Astrocyte of the spinal cord (primary cell): ENCODE measurements at places on chromosomes 3 and 15.
A peak's percentile ranks its signal among the peaks of the same experiment; 100 is the strongest.

- no peak for DNase-seq
Measured at GRCh38 chr15:97096303-97096835, 765.9 kb downstream of the NR2F2 start.

DNA sequence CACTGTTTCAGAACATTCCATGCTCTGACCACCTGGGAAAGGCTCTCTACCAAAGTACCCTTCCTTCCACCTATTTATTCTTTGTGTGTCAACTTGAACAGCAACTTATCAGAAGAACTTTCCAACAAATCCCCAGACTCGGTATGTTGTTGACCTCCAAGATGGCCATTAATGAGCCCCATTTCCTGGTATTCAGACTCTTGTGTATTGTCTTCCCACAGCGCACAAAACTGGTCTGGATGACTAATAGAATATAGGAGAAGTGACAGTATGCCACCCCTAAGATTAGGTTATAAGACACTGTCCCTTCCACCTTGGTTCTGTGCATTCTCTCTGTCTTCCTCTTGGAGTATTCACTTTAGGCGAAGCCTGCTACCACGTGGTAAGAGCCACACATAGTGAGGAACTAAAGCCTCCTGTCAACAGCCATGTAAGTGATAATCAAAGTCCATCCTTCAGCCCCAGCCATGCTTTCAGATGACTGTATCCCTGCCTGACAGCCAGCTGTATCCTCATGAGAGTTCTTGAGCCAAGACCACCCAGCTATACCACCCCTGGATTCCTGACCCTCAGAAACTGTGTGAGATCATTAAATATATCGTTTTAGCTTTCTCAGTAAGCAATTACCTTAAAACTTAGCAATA is 481.7 kb downstream of the MAGI1 start:
- DNase-seq = no peak

- peak; percentile 71 for DNase-seq
Measured at GRCh38 chr3:5275529-5275928, 88.0 kb downstream of the EDEM1 start.

- DNase-seq = peak; percentile 42
Measured at GRCh38 chr3:184005941-184006507, 11.7 kb downstream of the ABCC5 start.

DNA sequence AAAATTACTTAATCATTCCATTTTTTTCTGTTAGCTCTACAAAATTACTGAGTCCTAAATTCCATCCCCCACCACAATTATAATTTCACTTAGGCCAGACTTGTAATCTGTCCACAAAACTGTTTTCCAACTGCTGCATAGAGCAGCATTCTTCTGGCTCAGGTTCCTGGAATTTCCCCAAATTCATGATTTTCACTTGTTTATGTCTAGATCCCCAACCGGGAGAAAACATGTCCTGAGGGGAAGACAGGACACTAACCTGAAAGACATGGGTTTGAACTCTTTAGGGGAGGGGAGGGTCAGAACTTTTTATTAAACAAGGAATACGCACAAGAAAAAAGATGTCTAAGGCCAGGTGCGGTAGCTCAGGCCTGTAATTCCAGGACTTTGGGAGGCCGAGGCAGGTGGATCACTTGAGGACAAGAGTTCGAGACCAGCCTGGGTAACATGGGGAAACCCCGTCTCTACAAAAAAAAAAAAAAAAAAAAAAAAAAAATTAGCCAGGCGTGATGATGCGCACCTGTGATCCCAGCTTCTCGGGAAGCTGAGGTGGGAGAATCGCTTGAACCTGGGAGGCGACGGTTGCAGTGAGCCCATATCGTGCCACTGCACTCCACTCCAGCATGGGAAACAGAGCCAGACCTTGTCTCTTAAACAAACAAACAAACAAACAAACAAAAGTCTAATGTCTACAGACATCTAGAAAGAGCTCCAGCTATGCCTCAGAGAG is 1.5 kb downstream of the ETFA start:
- DNase-seq = no peak

DNA sequence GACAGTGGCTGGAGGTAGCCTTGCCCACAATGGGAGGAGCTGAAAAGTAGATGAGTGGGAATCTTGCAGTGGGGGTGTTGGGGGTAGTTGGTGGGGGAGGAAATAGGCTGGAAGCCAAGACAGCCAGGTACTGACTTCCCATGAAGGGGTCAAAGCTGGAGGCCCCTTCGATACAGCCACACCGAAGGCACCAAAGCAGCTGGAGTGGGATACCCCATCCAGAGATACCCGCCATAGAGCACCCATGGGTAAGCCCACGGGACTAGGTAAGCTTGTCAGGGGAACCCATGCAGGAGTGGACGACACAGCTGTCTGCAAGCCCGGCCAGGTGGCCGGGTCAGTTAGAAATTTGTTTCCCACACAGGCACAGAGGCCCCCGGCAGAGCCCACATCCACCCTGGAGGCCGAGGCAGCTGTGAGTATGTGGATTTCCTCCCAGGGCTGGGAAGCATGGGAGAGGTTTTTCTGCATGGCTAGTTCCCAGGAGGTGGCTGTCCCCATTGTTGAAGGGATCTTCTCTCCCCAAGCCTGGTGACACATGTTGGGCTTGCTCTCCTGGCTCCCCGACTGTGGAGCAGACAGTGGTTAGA is 28.6 kb downstream of the PRR23E start:
- DNase-seq = no peak

- DNase-seq = peak; percentile 47
Measured at GRCh38 chr15:29711531-29711930, 110.7 kb downstream of the TJP1 start.

DNA sequence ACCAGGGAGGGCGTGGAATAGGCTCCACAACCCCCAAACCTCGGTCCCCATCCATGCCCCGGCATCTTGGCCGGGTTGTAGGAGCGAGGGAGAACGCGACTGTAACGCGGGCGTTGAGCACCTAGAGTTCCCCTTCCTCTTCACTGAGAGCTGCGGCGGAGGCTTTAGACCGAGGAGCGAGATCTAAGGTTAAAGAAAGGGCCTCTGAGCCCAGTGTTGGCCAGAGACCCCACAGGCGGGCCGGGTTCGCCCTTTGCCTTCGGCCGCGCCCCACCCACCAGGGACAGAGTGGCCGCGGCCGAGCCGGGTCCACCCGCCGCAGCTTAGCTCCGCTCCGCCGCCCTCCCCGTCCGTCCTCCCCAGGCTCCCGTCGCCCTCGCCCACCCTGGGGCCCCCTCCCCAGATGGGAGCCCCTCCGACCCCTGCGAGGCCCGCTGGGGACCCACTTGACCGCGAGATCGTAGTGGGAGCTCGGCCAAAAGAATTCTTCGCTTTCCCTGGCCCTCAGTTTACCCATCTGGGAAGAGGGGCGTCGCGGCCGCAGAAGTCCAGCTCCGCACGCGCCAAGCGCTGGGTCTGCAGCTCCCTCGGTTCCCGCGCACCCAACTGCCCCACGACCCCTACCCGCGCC is 425 bp downstream of the ANPEP start:
- DNase-seq = no peak

GRCh38 chr3:186605561-186606545 is 7.0 kb upstream of the AHSG start:
- DNase-seq = no peak

GRCh38 chr15:51007131-51007666 is 87.5 kb downstream of the TNFAIP8L3 start:
- no peak for DNase-seq

GRCh38 chr3:37590328-37591079 is 271.2 kb upstream of the CTDSPL start:
- no peak for DNase-seq

GRCh38 chr3:5140230-5140621 is 18.1 kb downstream of the ARL8B start:
- DNase-seq = no peak

DNA sequence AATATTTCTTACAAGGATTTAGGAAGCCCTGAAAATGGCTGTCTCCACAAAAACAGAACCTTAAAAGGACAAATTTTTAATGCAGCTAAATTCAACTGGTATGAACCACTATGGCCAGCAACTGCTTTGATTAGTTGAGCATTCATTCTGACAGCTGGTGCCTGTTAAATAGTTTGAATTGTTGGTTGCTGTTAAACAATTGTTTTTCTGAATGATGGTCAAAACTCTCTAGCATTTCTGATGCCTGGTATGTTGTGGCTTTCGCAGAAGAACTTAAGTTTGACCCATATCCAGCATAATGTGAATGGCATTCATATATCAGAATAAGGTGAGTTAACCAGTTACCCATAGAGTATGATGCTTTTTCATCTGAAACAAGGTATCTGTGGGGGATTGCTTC is 138.4 kb downstream of the MEIS2 start:
- DNase-seq = peak; percentile 19

GRCh38 chr3:173006006-173006405 is 135.0 kb downstream of the SPATA16 start:
- no peak for DNase-seq

- DNase-seq = no peak
Measured at GRCh38 chr3:1442271-1442670, 349.4 kb downstream of the CNTN6 start.

DNA sequence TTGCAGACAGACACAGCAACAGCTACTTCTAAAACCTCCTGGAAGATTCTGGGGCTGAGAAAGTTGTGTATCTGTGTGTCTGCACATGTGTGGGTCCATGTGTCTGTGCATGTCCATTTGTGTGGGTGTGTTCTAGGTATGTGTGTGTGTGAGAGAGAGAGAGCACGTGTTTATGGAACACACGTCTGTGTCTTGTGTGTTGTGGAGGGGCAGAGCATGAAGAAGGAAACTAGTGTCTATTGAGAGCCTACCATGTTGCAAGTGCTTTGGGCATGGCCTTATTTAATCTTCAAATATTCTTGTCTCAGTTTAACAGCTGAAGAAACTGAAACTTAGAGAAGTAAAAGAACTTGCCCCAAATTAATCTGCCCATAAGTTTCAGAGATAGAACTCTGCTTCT is 327.5 kb downstream of the UACA start:
- no peak for DNase-seq

DNA sequence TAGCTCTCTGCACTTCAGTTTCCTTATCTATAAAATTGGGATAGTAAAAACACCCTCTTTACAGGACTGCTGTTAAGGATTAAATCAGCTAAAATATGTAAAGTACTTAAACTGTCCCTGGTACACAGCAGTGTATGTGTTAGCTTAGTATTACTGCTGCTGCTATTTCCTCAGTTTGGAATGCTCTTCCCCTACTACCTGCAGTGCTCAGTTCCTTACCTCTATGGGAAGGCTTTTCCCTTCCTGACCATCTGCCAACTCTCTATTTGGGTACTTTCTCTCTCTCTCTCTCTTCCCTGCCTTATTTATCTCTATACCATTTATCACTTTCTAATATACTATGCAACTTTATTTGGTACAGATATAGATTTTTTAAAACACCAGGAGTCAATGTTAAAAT is 26.5 kb downstream of the KPNA4 start:
- no peak for DNase-seq

DNA sequence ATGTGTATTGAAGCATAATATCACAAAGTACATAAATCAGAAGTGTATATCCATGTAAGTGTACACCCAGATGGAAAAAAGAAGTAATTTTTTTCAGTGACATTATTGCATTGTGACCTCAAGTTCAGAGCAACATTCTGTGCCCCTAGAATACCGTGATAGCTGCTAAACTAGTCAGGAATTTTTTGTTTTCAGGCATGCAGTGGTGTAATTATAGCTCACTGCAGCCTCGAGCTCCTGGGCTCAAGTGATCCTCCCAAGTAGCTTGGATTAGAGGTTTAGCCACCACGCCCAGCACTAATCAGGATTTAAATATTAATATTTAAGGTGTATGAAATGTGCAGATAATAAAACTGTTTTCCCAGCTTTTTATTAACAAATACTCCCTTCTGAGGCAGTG is 25.5 kb downstream of the SEC62 start:
- no peak for DNase-seq

DNA sequence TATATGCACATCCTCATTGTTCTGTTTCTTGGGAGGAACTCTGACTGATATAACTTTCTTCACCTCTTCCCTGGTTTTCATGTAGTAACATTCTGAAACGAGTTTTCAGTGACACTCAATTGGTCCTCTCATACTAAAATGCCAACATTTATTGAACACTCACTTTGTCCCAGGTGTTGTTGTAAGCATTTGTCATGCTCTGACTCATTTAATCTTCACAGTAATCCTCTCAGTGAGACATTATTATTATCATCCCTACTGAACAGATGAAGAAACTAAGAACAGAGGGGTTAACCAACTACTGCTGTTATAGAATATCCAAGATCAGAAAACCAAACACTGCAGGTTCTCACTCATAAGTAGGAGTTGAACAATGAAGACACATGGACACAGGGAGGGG is 94.1 kb upstream of the MRPL3 start:
- no peak for DNase-seq

GRCh38 chr3:197880491-197881269 is 69.3 kb upstream of the RPL35A start:
- DNase-seq = no peak

DNA sequence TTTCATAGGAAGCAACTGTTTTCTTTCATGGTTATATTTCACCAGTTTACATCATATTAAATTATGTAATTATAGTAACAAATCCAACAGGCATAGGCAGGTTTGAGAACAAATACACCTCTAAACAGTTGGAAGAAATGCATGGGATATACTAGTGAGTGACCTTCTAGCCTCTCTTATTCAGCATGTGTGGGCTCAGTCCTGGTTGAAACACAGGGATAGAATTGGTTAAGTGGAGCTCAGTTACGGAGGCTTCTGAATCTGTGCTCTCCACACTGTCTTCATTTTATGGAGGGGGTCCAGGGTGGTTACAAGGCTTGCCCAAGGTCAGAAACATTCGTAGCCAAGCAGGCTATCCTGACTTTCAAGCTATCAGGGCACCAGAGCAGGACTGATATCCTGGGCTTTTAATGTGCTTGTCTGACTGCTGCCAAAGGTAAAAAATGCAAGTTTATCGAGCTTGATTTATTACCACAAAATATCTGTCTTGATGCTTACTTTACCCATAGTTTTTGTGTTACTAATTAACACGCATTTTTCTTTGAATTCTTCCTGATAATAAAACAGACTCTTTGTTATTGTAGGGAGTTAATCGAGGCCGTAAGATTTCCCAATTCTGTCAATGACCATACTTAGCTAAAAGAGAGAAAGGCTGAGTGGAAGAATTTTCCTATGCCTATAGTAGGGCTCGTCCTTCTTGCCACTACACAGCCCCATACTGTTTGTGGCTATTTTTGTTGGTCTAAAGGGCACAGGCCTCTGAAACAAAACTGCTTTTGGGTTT is 89.6 kb downstream of the FILIP1L start:
- DNase-seq = no peak
